ENCODE measurements at places on chromosomes 11 and 22.

DNA sequence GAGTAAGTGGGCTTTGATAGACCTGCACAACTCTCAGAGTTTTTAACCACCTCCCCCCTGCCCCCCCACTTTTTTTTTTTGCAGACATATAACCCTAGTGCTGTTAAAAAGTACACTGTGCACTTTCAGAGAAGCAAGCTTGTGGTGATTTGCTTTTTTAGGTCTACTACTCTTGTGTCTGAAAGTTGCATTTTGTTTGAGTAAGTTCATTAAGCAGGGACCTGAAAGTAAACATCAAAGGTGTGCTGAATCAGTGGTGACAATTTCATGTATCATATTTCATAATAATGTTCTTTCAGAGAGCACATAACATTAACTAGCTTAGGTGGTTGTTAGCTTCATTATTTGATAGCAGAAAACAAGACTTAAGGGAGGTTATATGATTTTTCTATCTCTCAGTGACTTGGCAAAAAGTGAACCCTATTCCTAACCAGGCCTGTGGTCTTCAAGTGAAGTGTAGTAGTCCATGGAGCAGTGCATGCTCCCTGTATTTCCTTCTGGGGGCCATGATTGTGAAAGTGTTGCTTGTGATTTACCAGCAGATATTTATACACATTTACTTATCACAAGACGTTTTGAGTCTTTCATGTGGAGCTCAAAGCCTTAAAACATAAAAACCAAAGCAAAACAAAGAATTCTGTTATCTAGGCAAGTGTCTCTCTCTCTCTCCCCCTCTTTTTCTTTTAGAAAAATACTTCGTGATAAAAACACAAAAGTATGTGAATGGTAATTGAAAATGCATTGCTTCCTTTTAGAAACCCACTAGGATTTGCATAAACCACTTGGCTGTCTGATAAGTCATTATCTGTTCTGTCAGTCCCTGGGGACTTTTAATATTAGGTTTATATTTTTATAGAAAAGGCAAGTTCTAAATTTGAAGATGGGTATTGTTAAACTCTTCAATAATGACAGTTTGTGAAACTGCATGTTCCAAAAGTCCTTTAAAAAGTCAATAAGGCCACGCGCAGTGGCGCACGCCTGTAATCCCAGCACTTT, 7.5 kb upstream of the RAG2 start:
- no peak for ATAC-seq

DNA sequence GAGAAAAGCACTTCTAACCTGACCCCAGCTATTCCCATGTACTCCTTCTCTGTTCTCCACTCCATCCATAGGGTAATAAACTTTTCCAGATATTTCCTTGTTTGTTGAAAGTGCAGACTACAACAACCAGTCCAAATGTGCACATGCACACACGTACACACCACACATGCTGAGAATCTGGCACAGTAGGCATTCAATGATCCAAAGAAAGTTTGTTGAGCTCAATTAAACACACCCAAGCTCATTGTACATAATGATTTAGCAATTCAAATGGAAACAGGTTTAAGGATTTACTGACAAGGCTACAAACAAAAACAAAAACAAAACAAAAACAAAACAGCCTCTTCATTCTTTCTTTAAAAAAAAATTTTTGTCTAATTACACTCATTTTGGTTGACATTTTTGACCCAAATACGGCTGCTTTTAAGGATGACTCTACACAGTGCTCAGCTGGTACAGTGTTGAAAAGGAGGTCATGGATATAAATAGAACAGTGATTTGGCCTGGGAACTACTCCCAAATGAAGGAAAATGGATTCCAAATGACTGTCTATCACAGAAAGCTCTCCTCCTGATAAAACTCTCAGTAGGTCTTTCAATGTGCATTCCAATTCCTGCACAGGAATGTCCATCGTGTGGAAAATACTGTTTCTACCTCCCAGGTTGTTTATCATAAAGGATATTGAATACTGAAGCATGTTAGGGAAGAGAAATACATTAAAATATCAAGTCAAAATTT, 232.2 kb downstream of the GUCY1A2 start:
- peak; percentile 59 for ATAC-seq

DNA sequence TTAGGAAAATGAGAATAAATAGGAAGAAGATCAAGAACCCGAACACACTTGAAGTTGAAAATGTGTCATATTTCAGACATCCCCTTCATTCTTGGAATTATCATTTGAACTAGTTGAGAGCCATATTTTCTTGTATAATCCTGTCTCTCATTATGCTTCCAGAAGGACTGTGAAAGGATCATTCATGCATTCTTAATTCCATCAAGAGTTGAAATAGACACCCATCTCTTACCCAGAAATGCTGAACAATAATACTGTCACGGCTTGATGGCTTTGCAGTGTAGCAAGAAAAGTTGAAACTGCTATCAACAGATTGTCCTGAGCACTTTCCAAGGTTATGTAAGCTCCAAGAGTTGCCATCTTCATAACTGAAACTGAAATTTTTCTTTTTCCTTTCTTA, 79.7 kb downstream of the ARHGAP42 start:
- ATAC-seq: no peak

DNA sequence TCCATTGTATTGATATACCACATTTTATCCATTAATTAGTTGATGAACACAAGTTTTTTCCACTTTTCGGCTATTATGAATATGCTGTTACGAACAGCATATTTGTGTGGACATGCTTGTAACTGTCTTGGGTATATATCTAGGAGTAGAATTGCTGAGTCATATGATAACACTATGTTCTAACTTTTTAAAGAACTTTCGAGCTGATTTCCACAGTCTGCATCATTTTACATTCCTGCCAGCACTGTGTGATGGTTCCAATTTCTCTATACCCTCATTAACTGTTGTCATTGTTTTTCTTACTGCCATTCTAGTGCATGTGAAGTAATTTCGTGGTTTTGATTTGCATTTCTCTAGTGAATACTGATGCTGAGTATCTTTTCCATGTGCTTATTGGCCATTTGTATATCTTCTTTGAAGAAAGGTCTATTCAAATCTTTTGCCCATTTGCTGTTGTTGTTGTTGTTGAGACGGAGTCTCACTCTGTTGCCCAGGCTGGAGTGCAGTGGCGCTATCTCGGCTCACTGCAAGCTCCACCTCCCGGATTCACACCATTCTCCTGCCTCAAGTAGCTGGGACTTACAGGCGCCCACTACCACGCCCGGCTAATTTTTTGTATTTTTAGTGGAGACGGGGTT, 7.4 kb upstream of the RCE1 start:
- ATAC-seq: no peak

DNA sequence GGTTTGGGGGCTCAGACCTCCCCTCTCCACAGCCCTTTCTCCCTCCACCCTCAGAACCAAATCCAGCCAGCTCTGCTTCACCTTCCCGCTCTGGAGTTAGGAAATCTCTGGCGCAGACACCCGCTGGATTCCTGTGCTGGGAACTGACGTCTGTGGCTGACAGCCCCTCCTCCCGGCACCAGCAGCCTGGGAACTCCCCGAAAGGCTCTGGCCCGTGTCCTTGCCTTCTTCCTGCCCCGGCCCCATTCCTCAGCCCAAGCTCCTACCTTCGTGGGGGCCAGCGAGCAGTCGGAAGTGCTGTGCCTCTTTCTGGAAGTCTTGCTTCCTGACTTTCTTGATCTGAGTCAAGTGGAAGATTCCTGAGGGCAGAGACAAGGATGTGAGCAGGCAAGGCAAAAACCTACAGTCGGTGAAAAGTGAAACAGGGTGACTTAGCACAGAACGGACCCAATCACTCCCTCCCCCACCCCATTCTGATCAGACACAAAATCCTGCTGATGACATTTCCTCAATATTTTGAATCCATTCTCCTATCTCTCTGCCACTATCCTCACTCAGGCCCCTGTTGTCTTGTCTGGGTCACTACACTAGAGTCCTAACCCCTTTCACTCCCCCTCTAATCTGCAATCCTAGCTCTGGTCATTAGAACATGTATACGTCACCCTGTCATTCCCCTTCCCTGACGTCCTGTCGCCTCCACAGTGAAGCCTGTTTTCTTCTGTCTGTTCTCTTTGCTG, 34.1 kb downstream of the CHRDL2 start:
- peak; percentile 37 for ATAC-seq

DNA sequence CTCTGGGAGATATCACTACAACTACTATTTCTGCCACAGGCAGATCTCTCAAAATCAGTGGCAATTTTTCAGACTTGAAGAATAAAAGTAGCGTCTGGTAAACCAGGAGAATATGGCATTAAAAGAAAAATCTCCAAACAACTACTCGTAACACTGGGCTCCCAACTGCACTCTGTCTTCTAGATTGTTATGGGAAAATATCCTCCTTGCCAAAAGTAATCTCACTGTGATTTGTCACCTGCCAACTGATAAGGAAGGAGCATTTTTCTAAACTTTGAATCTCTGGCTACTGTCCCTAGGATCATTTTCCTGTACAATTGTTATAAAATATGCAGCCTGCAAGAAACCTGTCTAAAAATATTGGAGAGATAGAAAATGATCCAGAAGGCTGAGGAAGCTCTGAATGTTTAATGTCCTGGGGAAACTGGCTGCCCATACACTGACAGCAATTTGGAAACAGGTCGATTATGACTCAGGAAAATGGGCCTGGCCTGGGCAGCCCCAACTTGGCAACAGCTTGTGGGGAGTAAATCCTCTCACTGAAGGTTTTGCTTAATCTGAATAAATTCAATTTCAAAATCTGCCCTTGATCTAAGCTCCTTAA, 90.5 kb upstream of the DBX1 start:
- ATAC-seq: no peak

DNA sequence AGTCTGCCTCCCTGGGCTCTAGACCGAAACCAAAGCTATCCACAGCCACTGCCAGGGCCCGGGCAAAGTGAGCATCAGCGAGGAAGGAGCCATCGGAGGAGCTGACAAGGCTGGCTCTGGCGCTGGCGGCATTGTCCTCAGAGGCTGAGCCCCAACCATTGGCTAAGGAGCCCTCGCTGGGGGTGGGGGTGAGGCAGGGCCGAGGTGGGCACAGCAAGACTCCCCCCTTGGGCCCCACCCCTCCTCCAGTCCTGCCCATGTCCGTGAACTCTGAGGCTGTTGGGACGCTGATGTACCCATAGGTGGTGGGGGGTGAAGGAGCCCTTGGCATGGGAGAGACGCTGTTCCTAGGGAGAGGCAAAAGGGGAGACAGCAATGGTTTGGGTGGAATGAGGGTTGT, 11.2 kb downstream of the ROBO4 start:
- ATAC-seq: no peak

- peak; percentile 83 for ATAC-seq
These were observed 305.8 kb downstream of the TTC28 start for GRCh38 chr22:28373831-28374230.

DNA sequence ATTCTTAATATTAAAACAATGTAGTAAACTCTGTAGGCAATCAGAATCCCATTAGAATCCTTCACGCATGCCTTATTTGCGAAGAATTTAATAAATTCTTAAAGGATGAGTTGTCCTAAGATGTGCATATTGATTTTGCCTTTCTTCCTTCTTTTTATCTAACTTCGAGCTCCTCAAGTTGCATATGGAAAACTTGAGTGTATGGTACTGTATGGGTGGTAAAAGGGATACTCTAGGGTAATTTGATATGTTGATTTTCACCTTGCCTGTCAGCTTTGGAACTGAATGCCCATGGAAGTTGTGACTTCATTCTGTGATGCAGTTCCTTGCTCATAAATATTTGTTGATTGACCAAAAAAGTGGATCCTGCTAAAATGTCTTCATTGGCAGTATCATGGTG, 193.8 kb downstream of the DDX10 start:
- ATAC-seq: no peak

- no peak for ATAC-seq
These were observed 16.2 kb downstream of the MISFA start for GRCh38 chr11:18615628-18616392.

DNA sequence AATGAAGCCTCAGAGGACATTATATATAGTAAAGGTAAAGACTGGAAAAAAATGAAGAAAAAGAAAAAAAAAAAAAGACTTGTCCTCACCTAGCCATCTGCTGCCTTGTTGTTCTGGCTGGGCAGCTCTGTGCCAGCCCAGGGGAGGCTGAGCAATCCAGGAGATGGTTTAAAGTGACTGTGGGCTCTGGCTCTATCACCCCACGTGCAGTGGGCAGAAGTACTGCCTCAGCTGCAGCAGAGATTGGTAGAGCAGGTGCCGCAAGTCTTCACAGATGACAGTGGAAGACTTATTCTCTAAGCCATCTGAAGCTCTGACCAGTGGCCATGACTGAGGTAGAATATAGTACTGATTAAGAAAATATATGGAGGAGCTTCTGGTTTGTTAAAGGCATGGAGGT, 62.2 kb downstream of the SGSM3 start:
- no peak for ATAC-seq

DNA sequence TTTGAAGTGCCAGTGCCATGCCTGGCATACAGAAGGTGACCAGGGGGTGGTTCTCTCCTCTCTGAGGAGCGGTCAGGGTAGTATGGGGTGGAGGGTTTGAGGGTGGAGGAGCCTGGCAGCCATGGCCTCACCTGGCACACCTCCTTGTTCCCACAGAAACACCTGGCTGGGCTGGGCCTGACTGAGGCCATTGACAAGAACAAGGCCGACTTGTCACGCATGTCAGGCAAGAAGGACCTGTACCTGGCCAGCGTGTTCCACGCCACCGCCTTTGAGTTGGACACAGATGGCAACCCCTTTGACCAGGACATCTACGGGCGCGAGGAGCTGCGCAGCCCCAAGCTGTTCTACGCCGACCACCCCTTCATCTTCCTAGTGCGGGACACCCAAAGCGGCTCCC, 9.6 kb downstream of the SERPINH1 start:
- no peak for ATAC-seq

DNA sequence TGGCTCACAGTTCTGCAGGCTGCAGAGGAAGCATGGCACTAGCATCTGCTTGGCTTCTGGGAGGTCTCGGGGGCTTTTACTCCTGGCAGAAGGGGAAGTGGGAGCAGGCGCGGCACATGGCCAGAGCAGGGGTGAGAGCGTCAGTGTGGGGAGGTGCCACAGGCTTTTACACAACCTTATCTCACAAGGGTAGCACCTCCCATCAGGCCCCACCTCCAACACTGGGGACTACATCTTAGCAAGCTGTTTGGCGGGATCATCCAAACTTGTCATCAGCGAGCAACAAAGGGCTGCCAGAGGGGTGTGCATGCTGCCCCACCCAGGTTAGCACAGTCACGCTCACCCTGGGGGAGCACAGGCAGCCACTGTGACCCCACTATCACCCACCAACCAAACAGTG, 18.9 kb upstream of the YPEL1 start:
- ATAC-seq: no peak

DNA sequence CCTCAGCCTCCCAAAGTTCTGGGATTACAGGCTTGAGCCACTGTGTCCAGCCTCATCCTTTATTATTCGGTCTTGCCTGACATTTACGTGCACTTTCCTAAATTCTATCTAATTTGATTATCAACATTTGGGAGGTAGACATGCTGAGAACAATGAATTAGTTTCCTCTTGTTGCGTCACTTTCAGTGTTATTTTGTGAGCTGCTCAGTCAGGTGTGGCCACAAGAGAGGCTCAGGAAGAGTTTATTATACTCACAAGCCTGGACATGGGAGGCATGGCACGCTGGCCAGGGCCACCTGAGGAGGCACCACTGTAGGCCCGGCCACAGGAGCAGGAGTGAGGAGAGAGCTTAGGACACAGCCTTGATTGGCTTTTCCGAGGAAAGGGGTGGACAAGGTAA, 59.7 kb upstream of the RBFOX2 start:
- no peak for ATAC-seq

GRCh38 chr11:127000291-127000968, at the start of gene KIRREL3:
Gene KIRREL3 (minus strand): TSS chr11:127000770.
- peak; percentile 73 for ATAC-seq
